ENCODE measurements at places on chromosomes 16 and 17.

DNA sequence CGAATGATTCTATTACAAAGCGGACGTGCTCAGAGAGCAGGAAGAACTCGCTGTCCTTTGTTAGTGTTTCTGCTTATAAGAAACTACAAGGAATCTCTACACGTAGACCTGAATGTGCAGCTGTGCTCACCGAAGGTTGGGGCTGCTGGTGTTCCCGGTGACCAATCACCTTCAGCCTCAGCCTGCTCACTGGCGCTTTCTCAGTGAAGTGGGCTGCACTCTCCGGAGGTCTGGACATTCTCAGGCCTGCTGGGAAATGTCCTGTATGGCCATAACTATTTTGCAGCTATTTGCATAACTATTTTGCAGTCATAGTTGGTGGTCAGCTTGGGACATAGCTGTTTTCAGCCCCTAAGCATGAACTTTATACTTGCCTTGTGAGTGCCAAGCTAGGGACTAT is 9.7 kb upstream of the CIAO3 start:
- DNase-seq = no peak

DNA sequence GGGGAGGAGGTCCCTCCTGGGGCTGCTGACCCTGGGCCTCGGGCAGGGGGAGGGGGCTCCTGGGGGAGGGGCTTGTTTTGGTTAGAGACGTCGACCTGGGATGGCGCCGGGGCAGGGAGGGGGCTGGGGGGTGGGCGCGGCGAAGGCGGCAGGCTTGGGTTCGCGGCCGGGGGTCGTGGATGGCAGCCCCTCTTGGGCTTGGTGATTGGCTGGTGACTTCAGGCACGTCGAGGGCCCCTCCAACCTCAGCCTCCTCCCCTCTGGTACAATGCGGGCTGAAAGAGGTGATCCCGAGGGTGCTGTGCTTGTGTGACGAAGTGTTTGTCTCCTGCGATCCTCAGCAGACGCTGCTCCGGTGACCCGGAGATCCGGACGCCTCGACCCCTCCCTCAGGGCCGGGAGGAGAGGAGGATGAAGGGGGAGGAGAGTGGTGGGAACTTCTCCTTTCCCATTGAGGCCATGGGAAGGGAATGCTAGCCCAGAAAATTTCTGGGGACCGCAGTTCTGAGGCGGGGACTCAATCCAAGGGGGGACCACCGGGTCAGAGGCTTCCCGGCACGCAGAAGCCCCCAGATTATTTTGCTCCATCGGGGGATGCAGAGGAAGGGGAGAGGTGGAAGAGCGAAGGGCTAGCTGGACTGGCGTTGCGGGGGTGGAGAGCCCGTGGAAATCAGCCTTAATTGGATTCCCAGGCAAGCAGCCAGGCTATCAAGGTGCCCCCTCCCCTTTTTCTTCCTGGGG is 43.9 kb downstream of the RAI1 start:
- DNase-seq = no peak

DNA sequence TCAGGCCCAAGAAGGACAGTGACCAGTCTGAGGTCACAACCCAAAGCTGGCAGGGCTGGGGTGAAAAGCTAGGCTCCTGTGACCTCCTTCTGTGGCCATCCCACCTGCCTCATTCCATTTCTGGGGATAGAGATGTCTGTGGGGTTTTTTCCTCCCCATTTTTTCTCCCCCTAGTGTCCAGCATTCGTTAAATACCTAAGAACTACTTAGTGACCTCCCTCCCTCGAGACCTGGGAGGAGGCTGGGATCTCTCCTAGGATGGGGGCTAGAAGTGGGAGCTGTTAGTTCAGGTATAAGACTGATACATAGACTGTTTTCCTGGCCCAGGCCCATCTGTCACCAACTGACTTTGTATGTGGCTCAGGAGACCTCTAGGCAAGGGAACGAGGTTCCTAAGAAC is 20.5 kb upstream of the STAC2 start:
- no peak for DNase-seq

- DNase-seq = no peak
Observed at GRCh38 chr17:31051506-31051905, 43.3 kb upstream of the NF1 start.
